ENCODE measurements at places on chromosomes 2 and 18.

GRCh38 chr2:86319700-86320580 lies 17.5 kb downstream of the REEP1 start:
- DNase-seq, result no peak

GRCh38 chr2:49261781-49262180 lies 107.5 kb upstream of the FSHR start:
- no peak for DNase-seq

- no peak for DNase-seq
These were observed 513.2 kb downstream of the RNF144A start for GRCh38 chr2:7430421-7430868.

GRCh38 chr2:152028182-152028862 lies 70.5 kb downstream of the CACNB4 start:
- no peak for DNase-seq

DNA sequence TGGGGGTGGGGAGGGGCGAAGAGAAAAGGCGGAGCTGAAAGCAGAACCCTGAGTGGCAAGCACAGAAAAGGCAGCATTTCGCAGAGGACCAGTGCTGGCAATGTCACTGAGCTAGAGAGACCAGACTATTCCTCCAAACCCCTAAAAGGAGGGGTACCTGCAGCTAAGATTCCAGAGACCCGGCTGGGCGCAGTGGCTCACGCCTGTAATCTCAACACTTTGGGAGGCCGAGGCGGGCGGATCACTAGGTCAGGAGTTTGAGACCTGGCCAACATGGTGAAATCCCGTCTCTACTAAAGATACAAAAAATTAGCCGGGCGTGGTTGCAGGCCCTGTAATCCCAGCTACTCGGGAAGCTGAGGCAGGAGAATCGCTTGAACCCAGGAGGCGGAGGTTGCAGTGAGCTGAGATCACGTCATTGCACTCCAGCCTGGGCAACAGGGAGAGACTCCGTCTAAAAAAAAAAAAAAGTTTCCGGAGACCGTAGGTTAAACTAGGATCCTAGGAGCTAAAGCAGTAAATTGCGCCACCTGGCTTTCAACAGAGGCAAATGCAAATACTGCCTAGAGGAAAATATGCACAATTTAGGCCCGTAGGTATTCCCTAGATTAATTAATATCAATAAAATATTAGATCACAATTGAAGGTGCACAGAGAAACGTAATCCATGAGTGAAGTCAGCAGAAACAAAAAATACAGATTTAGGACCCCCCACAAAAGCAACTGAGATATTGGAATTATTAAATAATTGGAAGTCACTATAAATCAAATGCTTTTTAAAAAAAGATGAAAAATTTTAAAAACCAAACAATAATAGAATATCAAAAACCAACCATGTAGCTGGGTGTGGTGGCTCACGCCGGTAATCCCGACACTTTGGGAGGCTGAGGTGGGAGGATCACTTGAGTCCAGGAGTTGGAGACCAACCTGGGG lies 4.9 kb downstream of the UCN start:
- DNase-seq, result no peak

DNA sequence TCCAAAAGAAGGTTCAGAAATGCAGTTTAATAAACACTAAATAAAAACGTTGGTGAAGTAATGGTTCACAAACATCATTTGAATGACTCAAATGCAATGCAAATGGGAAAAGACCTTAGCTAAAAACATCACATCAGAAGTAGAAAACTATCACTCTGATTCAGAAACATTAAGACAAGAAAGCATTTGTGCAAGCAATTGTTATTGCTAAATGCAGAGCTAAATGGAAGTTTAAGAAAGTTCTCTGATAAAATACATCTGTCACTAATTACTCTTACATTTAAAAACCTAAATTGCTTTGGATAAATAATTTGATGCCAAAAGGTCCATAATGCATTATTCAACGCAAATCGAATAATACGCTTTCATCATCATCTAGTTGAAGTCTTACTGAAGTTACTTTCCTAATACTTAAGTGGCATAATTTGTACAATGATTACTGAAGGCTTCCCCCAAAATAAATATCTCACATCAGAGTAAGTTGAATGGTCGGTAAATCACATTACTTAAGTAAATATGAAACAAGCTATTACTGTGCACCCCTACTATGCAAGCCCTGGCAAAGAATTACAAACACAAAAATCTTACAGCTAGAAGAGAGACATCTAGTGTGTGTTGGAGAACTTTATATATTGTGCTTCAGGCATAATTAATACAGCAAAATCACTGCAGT lies 105.7 kb upstream of the KCTD1 start:
- no peak for DNase-seq

DNA sequence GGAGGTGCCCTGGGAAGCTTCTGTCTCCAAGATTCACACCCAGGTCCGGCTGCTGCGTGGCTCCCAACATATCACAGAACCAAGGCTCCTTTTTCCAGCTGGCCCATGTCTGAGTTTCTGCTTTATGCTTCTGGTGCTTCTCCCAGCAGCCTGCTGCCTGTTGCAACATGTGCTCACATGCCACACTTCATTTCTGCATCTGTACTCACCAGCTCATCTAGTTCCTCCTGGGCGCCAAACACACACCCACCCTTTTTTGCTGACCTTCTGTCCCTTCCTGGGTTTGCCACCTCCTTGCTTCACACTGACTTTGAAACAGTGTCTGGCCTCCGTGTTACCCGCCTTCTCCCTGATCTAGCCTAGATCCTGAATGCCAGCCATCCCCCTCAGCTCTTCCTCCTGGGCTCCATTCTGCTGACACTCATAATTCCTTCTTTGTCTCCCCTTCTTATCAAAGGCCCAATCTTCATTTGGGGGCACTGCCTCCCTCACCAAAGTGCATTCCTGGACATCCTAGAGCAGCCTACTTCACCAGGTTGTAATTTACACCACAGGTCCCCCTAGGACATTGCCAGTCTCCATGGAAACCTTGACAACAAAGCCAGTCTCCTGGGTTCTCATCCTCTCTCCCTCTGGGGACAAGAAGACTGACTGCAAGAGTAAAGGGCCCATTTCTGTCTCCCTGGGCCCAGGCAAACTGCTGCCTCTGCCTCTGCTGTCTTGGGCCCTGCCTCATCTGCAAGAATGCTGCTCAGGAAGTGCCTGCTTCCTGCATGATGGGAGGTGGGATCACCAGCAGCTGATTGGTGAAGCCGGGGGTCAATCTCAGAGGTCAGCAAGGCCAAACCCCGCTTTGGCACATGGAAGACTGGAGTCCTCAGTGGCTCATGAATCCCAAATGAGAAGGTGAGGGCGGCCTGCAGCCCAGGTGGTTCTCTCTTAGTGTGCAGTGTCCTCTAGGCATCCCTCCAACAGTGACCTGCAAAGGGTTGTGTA lies 13.9 kb upstream of the PROM2 start:
- DNase-seq, result no peak

- no peak for DNase-seq
These were observed 192.9 kb downstream of the NOL4 start for GRCh38 chr18:34031810-34032209.

- no peak for DNase-seq
These were observed 173.9 kb downstream of the ANAPC1 start for GRCh38 chr2:111710085-111710484.
